ENCODE measurements at places on chromosomes 1 and 21.

DNA sequence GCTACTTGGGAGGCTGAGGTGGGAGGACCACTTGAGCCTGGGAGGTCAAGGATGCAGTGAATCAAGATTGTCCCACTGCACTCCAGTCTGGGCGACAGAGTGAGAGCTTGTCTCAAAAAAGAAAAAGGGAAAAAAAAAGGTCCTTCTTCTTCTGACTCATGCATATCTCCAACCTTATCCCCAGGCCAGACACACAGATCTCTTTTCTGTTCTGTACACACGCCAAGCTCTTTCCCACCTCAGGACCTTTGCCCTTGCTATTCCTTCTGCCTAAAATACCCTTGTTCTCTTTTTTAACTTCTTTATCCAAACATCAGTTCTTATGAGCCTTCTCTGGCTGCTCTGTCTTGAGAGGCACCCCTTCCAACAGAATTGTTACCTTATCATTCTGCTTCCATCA, 22.1 kb downstream of the PLEKHO1 start:
- no peak for DNase-seq

DNA sequence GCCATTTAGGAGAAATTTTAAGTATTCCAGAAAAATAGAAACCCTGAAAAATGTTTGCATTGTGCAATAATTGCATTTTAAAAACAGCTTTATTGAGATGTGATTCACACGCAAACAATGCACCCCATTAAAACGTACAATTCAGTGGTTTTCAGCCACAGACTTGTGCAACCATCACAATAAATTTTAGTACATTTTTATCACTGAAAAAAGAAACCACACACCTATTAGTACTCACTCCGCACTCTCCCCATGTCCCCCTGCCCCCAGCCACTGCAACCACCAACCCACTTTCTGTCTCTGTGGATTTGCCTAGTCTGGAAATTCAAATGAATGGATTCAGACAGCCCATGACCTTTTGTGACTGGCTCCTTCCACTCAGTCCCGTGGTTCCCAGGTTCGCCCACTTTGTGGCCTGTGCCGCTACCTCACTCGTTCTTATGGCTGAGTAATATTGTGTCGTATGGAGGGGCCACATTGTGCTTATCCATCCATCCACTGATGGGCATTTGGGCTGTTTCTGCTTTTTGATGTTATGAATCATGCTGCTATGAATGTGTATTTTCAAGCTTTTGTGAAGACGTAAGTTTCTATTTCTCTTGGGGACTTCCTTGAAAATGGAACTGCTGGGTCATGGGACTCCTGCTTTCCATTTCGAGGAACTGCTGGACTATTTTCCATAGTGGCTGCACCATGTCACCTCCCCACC, 147.7 kb upstream of the ARHGEF16 start:
- DNase-seq = no peak

GRCh38 chr1:201065686-201066085, 42.2 kb upstream of the KIF21B start:
- DNase-seq = no peak

- DNase-seq = no peak
Observed at GRCh38 chr21:26964170-26964778, 2.6 kb downstream of the ADAMTS5 start.

GRCh38 chr1:236904892-236905741, 99.1 kb downstream of the MT1HL1 start:
- no peak for DNase-seq

GRCh38 chr1:8966606-8967005, 20.9 kb downstream of the CA6 start:
- DNase-seq = no peak

GRCh38 chr1:207228987-207229386, 92.5 kb upstream of the CD55 start:
- DNase-seq = no peak

DNA sequence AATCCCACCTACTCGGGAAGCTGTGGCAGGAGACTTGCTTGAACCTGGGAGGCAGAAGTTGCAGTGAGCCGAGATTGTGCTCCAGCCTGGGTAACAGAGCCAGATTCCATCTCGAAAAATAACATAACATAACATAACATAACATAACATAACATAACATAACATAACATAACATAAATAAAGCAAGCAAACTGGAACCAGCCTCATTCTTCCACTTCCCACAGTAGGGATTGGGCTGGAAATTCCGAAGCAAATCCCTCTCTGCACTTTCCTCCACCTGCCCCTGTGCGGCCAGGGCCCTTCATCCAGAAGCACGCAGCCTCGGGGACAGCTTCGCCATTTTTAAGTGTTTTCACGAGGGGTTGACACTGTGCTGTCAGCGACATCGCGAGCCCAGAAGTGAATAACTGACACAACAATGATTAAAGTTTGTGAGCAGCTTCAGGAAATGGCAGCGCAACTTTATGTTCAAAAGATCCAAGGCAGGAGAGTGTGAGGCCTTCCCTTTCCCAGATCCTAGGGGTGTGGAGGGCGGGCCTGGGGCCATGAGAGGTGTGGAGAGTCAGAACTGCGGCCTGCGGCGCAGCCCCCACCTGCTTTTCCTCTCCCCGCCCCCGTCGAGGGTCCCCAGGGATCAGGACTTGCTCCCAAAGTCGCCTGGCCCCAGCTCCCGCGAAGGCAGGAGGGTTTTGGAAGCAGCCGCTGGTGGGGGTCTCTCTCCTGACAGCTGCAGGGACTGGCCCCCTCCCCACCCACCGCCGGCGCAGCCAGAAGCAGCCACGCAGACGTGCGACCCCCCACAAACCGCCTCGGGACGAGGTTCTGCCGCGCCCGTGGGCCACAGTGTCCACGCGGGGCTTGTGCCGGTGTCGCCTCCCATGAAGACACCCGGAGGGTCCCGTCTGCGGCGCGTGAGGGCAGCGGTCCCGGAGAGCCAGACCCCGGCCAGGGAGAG, 651 bp upstream of the GABRD start:
- no peak for DNase-seq

DNA sequence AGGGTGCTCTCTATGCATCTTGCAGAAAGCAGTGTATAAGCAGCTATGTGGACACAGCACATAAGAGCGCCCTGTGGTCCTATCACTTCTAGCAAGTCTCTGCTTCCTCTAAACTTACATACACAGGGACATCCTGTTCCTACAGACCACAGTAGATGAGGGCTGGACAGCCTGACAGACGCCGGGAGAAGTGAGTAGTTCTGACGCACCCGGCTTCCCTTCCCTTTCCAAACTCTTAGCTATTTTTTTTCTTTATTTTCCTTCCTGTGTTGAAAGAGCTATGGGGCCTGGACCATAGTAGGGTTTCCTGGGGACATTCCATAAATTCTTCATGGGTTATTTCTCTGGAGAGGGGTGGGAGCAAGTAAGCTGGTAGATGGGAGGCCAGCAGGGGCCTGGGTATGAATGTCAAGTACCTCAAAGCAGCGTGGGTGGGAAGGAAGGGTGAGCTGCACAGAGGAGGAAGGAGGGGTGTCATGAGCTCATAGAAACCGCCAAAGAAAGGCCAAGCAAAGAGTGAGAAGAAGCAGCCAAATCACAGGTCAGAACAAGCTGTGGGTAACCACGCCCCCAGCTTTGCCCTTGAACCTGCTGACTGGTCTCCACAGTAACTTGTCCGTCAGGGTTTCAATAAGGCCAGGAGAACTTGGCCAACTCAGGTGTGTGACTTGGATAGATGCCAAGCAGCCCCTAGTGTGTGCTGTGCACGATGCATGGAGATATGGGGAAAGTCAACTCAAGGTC, 36.6 kb downstream of the PLXNA2 start:
- no peak for DNase-seq

- DNase-seq = no peak
Observed at GRCh38 chr1:89660224-89661061, 27.5 kb downstream of the LRRC8C start.
